GM03348 (cell line): ENCODE measurements at places on chromosomes 1 and 21.

DNA sequence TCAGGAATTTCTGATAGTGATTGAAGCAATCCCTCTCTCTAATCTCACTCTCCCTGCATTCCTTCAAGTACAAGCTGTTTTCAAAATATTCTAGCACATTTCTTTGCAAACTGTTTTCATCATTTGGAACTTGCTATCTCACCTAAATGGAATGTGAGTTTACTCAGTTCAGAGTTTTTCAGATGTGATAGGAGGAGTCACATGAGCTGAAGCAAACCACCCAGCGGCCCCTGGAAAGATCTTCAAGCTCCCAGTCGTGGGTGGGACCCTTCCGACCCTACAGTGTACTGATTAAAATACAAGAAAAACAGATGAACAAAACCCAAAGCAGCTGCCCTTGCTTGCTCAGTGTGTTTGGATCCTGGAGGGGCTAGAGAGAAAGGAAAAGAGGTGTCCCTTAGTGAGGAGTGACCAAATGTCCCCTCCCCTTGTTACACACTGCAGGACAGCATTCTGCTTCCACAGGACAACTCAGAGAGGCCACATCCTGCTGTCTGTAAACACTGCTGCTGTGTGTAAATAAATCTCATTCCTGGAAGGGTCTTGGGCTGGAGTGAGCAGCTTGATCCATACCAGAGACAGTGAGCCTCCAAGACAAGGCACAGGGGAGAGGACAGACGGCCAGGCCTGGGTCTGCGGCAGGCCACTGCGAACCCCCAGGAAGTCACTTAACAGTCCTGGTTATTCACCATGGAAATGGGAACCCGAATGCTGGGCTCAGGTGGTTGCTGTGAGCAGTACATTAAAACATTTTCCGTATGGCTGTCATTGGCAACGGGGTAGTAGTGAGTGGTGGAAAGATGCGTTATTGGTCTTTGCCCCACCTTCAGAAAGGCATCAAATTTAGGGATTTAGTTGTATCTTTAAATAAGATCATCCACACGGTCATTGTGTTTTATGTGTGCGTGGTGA is 229.2 kb downstream of the RHOU start:
- peak; percentile 69 for DNase-seq

DNA sequence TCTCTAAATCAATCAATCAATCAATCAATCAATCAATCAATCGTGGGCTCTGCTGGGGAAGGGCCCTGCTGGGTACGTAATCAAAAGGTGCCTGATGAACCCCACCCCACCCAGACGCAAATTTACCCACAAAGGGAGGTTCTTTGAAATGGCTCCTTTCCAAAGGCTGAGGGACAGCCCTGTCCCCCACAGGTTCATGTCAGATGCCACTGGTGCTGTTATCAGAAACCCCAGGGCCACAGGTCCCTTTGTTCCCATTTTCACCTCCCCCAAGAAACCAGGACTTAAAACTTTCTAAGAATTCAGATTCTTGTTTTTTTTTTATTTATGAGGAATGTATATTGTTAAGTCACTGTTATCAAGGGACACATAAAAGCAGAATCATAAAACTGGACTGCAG is 14.2 kb downstream of the CHRNB2 start:
- no peak for DNase-seq

GRCh38 chr1:162530307-162530987 is 31.1 kb upstream of the UAP1 start:
- no peak for DNase-seq

GRCh38 chr1:94599095-94599813 is 57.7 kb upstream of the F3 start:
- DNase-seq = no peak

GRCh38 chr1:222975472-222976122 is 160.8 kb downstream of the DISP1 start:
- peak; percentile 15 for DNase-seq
